ENCODE measurements at places on chromosomes 1 and 21.

GRCh38 chr21:45496968-45497845, 45.0 kb downstream of the SLC19A1 start:
- DNase-seq = no peak

DNA sequence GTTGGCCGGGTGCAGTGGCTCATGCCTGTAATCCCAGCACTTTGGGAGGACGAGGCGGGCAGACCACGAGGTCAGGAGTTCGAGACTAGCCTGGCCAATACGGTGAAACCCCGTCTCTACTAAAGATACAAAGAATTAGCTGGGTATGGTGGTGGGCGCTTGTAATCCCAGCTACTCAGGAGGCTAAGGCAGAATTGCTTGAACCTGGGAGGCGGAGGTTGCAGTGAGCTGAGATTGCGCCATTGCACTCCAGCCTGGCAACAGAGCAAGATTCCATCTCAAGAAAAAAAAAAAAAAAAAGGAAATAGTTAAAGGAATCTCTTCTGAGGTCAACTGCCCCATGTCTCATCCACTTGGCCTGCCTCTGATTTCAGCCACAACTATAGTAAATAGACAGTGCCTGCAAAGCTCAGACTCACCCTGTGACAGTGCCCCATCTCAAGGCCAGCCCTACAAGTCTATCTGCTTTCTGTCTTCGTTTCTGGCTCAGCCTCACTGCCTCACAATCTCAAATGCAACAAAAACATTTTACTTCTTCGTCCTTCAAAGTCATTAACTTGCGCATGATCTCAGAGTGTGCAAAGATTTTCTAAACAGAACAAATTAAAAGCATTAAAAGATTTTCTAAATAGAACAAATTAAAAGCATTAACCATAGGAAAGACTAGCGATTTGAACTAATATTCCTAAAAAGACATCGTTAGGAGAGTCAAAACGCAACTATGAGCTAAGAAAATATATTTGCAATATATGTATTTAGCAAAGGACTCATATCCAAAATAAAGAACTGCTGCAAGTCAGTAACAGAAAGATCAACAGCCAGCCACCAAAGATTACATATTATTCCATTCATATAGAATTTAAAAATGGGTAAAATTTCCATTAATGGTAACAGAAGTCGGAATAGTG, 65.0 kb upstream of the PRDX6 start:
- DNase-seq = no peak

GRCh38 chr1:64107118-64107519, 96.3 kb upstream of the UBE2U start:
- no peak for DNase-seq

DNA sequence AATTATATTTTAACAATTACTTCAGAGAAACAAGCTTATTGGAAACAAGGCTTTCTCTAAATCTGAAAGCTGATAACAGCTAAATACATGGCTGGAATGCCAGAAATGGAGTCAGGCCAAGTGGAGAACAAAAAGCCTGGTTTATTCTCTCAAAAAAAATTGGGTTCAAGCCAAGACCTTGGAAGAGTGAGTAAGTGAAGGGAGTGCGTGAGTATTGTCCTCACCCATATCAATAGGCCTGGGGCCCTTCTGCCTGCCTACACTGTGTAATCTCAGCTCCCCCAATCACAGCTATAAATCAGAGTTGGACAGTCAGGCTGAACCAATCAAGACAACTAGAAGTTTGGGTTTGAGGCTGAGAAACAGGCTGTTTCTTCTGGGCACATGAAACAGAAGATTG, 7.4 kb downstream of the KYAT3 start:
- no peak for DNase-seq

- DNase-seq = no peak
These were observed 185.0 kb downstream of the DNAH14 start for GRCh38 chr1:225114354-225114990.

- no peak for DNase-seq
These were observed 13.5 kb upstream of the BCL10 start for GRCh38 chr1:85289848-85290335.

- no peak for DNase-seq
These were observed 402.3 kb downstream of the PTBP2 start for GRCh38 chr1:97123717-97124431.

GRCh38 chr1:44048532-44049215, 17.4 kb upstream of the SLC6A9 start:
- DNase-seq = no peak

- no peak for DNase-seq
These were observed 435.6 kb upstream of the CHRM3 start for GRCh38 chr1:238950784-238951183.

DNA sequence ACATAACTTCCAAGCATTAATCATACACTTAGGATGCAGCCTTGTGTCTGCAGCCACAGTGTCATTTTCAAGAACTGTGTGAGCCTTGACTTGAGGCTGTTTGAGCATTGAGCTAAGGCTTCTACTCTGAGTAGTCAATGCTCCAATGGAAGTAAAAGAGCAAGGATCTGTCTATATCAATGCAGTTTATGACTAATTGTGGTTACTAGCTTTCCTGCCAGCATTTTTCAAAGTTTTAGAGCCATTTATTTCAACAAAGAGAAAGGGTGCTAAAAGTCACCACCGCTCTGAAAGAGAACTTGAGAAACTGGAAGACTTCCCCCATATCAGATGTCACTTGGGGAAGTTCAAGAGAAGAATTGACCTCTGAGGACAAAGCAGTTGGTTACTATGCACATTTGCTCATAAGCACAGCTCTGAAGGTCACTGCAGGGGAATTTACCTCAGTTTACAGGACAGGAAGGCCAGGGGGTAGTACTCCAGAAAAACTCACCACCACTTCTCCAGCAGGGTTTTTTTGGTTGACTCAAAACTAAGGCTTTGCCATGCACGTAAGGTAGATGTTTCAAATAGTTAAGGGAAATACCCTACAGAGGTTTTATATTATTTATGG, 24.5 kb upstream of the RGS1 start:
- no peak for DNase-seq

DNA sequence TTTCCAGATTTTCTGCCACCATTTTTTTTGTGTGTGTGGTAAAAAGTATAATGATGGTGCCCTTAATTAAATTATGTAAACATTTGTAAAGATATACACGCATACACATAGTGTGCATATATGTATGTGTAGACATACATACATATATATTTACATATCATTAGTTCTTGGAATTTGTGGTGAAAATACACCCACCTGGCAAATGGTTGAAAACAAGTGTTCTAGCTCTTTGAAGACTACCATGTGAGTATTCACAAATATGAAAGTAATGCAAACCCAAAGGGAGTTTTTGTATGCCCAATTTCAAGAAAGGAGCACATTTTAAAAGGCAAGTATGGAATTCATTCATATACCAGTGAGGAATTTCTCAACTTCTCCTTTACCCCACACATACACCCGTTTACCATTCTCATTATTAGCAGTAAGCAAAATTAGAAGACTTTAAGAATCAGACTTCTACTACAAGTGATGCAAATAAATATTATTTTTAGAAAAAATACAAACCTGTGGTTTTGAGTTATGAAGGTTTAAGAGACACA, 8.0 kb downstream of the RABGAP1L start:
- no peak for DNase-seq

- no peak for DNase-seq
These were observed 114.5 kb upstream of the LYPLAL1 start for GRCh38 chr1:219058891-219059820.

- no peak for DNase-seq
These were observed 99.4 kb downstream of the TSEN15 start for GRCh38 chr1:184150776-184151531.

DNA sequence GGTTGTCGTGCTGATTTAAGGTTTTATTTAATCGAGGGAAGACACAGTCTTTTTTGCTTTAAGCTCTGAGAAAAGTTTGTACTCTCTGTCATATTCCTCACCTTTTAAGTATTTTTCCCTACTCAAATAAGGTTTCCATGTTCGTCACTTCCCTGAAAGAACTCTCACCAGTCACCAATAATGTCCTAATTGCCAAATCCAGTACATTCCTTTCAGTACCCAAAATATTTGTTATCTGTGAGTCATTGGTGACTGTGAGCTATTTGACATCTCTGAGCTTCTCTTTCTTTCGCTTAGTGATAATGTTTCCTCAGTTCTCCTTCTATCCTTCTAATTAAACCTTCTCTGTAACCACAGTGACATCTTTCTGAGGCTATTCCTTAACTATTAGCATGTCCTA, 874.2 kb upstream of the ADGRL2 start:
- DNase-seq = no peak

GRCh38 chr1:164658864-164659263, 99.9 kb downstream of the PBX1 start:
- no peak for DNase-seq

Data from CD8-positive, alpha-beta memory T cell (primary cell).